ENCODE measurements at places on chromosomes 13 and 19. TPM values are rescaled to one million over a fixed set of nuclear protein-coding genes. Genes with fewer than 3 reads are reported as not detected.

GRCh38 chr19:52138278-52138982 is 1.3 kb downstream of the ZNF616 start:
- peak; percentile 82 for DNase-seq

GRCh38 chr19:40177286-40178070 is 13.7 kb upstream of the MAP3K10 start:
- DNase-seq, result no peak

DNA sequence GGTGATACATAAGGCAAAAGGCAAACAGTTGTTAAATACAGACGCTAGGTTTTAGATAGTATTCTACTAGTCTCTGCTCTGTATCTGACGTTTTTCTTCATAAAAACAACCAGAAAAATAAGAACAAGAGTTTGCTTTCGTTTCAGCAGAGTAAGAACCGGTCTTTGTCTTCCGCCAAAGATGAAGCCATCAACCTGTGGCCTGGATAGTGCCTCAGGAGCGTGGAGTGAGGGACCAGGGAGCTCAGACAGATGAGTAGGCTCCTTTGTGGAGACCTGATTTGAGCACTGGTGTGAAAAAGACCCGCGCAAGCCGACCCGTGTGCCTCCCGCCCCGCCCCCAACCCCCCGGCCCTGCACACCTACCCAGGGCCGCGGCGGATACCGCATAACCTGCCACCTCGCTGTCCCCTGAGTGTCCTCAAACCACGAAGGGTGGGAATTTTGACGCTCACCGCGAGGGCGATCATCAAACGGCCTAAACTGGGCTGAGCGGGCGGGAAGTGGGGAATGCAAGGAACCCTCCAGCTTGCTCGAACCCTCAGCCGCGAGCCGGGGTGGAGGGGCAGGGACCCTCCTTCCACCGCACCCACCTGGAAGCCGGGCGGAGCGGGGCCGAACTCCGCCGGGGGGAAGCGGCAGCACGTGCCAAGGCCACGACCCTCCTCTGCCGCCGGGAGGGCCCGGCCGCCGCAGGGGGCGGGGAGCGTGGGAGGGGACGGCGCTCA is 866 bp upstream of the LMO7 start:
- DNase-seq, result no peak

GRCh38 chr13:40408602-40409001 is 257.8 kb downstream of the FOXO1 start:
- no peak for DNase-seq

The KLF1 gene
- 0.64 TPM for total RNA-seq

DNA sequence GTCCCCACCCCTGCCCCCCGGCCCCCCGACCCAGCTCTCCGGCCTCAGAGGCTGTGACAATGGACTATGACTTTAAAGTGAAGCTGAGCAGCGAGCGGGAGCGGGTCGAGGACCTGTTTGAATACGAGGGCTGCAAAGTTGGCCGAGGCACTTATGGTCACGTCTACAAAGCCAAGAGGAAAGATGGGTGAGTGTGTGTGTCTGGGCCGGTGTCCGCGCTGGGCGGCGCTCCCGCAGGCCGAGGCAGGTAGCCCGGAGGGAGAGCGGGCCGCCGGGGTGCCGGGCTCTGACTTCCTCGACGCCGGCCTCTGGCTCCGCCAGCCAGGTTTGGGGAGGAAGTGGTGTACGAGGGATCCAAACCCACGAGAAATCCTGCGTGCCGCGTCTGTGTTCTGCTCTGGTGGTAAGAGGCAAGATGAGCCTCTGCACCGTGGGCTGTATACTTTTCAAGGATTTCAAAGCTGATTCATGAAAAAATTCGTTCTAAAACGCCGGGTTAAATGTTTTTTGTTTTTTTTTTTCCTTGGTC is 718 bp downstream of the CDK8 start:
- peak; percentile 68 for DNase-seq

The DHDH gene
- total RNA-seq, result 1.6 TPM

The CCNA1 gene
- total RNA-seq, result 0.37 TPM

GRCh38 chr19:41363371-41363752 is 587 bp downstream of the B9D2 start:
- DNase-seq, result no peak

The ATXN8OS gene
- not detected for total RNA-seq
